Stimulated activated CD8-positive, alpha-beta memory T cell treated with anti-CD3 and anti-CD28 coated beads, Interleukin-4, amount 100 ng/mL, for 1 hour (primary cell): ENCODE measurements at places on chromosomes 11 and 22.
A peak's percentile ranks its signal among the peaks of the same experiment; 100 is the strongest.

DNA sequence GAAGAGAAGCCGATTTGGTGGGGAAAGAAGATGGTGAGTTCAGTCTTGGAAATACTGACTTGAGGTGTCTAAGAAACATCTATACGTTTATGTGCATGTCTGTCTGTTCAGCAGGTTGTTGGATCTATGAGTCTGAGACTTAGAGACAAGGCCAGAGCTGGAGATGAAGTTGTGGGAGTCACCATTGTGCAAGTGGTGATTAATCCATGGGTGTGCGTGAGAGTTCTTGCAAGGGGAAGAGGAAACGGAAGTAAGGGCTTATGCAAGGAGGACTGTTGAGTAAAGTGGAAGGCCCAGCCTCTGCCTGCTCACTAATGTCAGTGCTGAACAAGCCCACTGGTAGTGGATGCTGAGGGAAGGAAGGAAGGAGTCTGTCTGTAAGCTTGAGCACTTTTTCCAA, 9.7 kb downstream of the TMEM45B start:
- DNase-seq, result no peak

GRCh38 chr11:12319461-12319951, 57.9 kb upstream of the PARVA start:
- no peak for DNase-seq

DNA sequence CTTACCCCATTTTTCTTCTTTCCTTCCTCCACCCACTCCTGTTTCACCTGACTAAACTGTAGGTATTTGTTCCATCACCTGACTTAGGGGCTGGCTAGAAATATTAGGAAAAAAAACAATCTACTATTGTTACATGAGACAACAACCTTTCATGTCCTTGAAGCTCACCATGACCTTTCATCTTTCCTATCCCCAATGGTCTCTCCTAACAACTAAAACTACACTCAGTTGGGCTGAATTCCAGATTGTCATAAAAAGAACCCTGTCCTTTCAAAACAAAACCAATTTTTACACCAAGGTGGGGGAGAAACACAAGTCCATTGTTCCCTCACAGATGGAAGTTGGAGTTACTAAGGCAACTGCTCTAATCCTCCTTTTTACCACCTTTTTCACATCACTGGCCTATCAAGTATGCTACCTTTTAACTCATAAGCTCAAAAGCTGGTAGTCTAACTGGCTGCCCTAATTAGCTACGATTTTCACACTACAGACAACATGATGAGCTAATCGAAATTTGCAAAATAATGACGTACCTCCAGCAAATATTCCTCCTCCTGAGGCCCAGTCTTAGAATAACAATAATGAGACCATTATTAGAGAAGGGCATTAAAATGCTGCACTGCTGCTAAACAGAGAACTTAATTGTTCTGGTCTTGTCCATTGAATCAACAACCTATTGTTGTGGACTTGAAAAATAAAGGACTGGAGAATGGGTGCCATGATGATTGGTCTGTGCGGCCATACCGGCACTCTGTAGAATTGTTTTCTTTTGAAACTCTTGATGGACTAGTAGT, 46.5 kb upstream of the SOX6 start:
- DNase-seq, result no peak

GRCh38 chr11:76805206-76805913, 22.2 kb downstream of the TSKU start:
- DNase-seq, result no peak

GRCh38 chr11:86301742-86302091, 323 bp upstream of the HIKESHI start:
- no peak for DNase-seq

DNA sequence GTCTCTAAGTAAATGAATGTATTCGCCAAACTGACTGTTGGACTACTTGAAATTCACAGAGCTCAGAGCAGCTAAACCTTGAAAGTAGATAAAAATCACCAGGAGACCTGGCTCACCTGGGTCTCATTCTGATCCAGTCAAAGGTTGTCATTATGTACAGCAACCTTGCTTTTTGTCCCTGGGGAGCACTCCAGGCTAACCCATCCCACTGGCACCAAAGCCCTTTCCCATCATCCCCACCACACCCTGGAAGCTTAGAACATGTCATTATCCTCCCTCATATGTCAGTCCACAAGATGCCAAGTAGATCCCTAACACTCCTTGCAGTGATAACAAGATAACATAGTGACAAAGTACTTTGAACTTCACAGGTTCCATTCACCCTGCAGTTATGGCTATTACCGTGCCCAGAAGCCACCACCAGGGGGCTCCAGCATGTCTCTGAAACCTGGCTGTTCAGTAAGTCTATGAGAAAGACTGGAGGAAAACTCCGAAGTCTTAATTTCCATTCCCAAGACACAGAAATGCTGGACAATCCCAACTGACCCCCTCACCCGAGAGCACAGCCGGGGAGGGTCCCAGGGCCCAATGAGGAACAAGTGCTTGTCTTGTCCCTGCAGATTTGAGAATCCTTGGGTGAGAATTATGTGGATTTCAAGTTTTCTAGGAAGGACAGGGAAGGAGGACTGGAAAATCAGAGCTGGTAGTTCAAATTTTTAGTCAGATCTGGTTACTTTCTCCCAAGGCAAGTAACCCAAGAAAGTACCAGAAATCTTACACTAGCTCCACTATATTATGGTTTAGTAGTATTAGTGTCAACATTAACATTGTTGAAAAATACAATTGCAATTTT, 43.0 kb upstream of the USP47 start:
- peak; percentile 55 for DNase-seq

DNA sequence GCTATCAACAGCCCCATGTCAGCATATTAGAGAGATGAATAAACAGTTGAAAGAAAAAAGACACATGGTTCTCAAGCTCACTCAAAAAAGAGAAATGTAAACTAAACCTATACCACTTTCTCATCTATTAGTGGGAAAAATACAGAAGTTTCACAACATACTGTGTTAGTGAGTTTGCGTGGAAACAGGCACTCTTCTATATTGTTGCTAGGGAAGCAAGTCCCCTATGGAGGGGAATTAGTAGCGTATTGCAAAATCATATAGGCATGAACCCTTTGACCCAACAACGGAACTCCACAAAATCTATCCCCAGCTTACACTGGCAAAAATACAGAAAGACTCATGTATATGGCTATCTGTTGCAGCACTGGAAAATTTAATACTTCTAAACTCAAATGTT, 14.2 kb upstream of the RFPL2 start:
- DNase-seq, result no peak

GRCh38 chr11:12598330-12599256, 75.6 kb upstream of the TEAD1 start:
- no peak for DNase-seq
